ENCODE measurements at places on chromosomes 4 and X. TPM values are rescaled to one million over a fixed set of nuclear protein-coding genes. Genes with fewer than 3 reads are reported as not detected.

Gene PCDH7
- total RNA-seq = 225 TPM

Gene HSFX2
- not detected for total RNA-seq

Gene DMP1
- total RNA-seq = not detected

Gene HPSE
- total RNA-seq = 0.85 TPM

Gene P2RY8
- 1.4 TPM for total RNA-seq

Gene SPARCL1
- total RNA-seq = 2,335 TPM

Gene RAB9B
- 13.2 TPM for total RNA-seq

Gene PABPC1L2A
- total RNA-seq = not detected

Gene PI4K2B
- total RNA-seq = 10.6 TPM

Gene DOCK11
- 87.6 TPM for total RNA-seq

Gene SLC6A14
- 1.0 TPM for total RNA-seq

Gene NCAPG
- total RNA-seq = 3.0 TPM

Gene PAGE5
- total RNA-seq = not detected

Gene MAGEB17
- 1.9 TPM for total RNA-seq

Gene KCND1
- total RNA-seq = 2.7 TPM

Gene PABPC1L2B
- not detected for total RNA-seq

Gene FDCSP
- not detected for total RNA-seq

Gene OCIAD1
- 97.3 TPM for total RNA-seq

Gene ARMCX2
- 45.4 TPM for total RNA-seq

Gene SAT1
- 167 TPM for total RNA-seq

Gene DRP2
- total RNA-seq = 0.20 TPM

Gene RAB33B
- 13.5 TPM for total RNA-seq

Gene FGF13
- total RNA-seq = 19.3 TPM

Gene MAD2L1
- 1.4 TPM for total RNA-seq

Gene ASB11
- 0.67 TPM for total RNA-seq

Gene NDUFC1
- total RNA-seq = 41.1 TPM

Gene SLC9A6
- 17.9 TPM for total RNA-seq

Gene CPE
- 272 TPM for total RNA-seq

Gene CTSO
- 32.0 TPM for total RNA-seq

Gene SCFD2
- total RNA-seq = 8.9 TPM

Gene GPR34
- 10.7 TPM for total RNA-seq

Gene ADH4
- total RNA-seq = 10.9 TPM

Gene TLR8
- 0.66 TPM for total RNA-seq

Gene LONRF3
- 19.8 TPM for total RNA-seq

Gene MSN
- total RNA-seq = 355 TPM

Gene TMEM187
- total RNA-seq = 6.6 TPM

Gene SLITRK2
- total RNA-seq = 0.35 TPM

Gene TEX13D
- not detected for total RNA-seq

Gene HPGDS
- 1.7 TPM for total RNA-seq

Gene LIAS
- 11.7 TPM for total RNA-seq

Gene IL13RA2
- 0.22 TPM for total RNA-seq

All from gastroesophageal sphincter (tissue), 4 donors.